ENCODE measurements at places on chromosomes 13 and 19.

DNA sequence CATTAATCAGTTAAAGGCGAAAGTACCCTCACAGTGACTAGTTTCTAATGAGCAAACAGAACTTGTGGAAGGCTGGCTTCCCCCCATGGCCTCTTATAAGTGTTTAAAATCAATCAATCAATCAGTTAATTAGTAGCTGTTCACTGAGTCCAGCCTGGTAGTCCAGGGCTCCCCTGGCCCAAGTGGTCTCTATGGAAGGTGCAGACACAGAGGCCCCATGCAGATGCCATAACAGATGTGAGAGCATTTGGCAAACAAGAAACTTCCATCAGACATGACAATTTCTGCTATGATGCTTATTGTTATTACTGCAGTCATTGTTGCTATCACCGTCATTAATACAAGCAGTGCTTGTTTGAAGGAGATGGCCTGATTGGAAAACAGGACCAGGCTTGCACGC lies 179.0 kb upstream of the TSHZ3 start:
- no peak for DNase-seq

- DNase-seq, result no peak
These were observed 358.9 kb downstream of the ITGBL1 start for GRCh38 chr13:101811284-101811839.

- peak; percentile 100 for DNase-seq
These were observed at the start of the genes CCDC159 and TMEM205 for GRCh38 chr19:11346104-11346940. TSS of gene CCDC159 (plus strand) at chr19:11346519. CDS start at chr19:11346607, 88 bp downstream. TSS of gene TMEM205 (minus strand) at chr19:11346268. CDS start at chr19:11345619, 649 bp downstream.

DNA sequence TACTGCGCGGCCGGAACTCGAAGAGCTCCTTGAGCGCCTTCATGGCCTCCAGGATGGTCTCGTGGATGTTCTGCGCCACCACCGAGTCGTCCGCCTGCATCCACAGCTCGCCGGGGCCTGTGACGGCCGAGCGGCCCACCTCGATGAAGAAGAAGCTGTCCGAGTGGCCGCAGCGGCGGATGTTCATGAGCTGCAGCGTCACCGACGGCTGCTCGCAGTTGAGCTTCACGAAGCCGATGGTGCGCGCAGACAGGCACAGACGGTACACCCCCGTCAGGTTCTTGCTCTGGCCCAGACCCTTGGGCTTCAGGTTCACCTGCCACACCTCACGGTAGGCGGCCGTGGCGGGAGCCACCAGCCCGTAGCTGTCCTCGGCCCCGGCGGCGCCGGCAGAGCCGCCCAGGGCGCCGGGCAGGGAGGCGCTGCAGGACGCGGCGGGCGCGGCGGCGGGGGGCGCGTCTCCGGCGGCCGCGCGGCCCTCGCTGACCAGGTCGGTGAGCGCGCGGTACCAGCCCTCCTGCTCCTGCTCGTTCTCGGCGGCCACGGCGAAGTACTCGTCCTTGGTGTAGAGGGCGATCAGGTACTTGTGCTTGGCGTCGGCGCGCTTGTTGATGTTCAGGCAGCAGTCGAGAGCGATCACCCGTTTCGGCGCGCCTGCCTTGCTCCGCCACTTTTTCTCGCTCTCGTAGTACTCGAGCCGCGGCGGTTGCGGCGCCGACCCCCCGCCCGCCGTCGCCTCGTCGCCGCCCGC lies 1.1 kb downstream of the IRS2 start:
- peak; percentile 45 for DNase-seq

GRCh38 chr13:44451126-44451525 lies 77.5 kb downstream of the SERP2 start:
- DNase-seq, result no peak

GRCh38 chr19:4449022-4449638 lies 8.5 kb downstream of the UBXN6 start:
- DNase-seq, result peak; percentile 19

DNA sequence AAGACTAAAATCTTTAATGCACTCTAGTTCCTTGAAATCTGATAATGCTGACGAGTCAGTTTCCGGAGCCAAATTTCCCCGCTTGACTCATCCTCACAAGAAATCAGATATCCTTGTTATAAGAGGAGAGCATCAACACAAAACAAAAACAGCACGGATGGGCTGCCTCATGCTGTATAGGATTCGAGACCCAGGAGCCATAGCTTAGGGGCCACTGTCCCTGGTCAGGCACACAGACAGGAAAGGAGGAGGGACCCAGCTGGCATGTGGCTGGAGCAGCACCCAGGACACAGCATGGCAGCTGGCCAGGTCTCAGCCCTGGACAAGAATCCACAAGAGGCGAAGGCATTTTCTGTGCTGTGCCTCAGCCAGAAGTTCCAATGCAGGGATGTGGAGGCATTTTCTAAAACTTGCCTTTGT lies 110.2 kb upstream of the SPATA13 start:
- DNase-seq, result no peak

GRCh38 chr19:42153672-42154433 lies 21.6 kb upstream of the POU2F2 start:
- DNase-seq, result no peak

DNA sequence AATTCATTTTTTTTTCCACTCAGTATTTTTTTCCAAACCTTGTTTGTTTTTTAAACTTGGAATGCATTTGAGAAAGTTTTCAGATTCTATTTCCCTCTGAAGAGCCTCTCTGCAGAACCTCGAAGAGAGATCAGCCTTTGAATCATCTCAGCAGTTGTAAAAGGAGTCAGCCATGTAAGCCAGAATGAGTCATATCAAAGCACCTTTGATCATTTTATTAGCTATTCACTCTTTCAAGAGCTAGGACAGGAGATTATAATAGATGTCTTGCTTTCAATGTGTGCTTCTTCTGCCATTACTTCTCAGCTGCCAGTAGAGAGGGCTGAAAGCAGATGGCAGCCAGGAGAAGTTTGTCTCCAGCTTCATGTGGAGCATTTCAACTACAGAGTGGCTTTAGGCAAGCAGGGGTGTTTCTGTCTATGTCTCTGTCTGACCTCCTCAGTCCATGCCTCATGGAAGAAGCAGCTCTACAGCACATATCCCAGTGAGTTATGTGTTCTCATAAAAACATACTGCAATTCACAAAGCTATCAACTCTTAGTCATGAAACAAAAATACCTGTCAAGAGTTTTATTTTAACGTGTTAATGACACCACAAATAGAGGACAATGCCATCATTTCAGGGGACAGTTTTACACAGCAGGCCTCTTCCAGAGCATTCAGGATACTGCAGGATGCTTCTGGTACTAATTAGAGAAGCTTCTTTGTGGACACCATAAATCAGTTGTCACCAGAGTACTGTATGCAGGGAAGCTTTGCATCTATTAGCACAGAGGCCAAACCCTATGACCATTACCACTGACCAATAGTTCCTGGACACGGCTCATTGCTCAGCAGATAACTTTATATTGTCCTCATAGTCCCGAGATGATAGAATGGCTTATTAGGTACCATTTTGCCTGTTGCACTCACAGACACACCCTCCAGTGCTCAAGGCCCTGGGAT lies 94.3 kb downstream of the NHLRC3 start:
- DNase-seq, result no peak

GRCh38 chr19:15622991-15623390 lies 8.0 kb downstream of the CYP4F8 start:
- DNase-seq, result no peak

- no peak for DNase-seq
These were observed 203.5 kb upstream of the HTR2A start for GRCh38 chr13:47100214-47100853.

DNA sequence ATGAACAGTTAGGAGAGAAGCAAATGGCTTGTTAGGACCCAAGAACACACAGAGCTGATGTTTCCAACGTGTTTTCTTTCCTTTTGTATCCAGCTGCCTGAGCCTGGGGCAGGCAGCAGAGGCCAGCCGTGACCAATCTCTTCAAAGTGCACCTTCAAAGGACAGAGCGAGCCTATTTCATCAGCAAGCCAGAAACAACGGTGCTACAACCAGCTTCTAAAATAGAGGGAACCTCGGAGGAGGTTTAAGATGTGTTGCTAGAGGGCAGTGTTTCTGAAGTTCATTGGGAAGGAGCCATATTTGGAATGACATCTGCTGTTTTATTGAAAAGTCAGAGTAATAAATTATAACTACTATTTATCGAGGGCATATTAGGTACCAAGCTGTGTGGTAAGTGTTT lies 56.2 kb upstream of the RFC3 start:
- DNase-seq, result no peak

DNA sequence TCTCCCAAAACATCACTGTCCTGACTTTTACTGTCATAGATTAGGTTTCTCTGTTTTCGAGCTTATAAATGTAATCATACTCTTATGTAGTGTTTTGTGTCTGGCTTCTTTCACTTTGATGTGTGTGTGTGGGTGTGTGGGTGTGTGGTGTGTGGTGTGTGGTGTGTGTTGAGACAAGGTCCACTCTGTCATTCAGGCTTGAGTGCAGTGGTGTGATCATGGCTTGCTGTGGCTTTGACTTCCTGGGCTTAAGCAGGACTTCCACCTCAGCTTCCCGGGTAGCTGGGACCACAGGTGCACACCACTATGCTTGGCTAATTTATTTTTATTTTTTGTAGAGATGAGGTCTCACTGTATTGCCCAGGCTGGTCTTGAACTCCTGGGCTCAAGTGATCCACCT lies 59.6 kb downstream of the PDS5B start:
- DNase-seq, result no peak

DNA sequence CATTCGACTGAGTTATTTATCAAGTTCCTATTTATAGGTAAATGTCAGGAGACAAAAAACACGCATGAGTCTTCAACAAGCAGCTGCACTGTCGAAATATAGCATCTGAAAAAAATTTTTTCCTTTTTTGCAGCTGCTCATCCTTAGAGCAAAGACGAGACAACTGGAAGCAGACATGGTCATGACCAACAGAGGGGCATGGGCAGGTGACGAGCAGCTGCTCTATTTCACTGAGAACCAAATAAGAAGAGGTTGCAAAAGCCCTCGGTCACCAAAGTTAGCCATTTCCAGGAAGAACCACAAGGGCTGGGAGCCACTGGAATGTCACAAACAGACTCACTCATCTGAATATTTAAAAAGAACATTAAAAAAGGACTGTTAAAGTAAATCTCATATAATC lies 22.2 kb downstream of the SOHLH2 start:
- no peak for DNase-seq

- DNase-seq, result no peak
These were observed 6.7 kb downstream of the NANOS3 start for GRCh38 chr19:13883516-13884064.

- no peak for DNase-seq
These were observed 25.6 kb downstream of the LRCH1 start for GRCh38 chr13:46578590-46578975.

DNA sequence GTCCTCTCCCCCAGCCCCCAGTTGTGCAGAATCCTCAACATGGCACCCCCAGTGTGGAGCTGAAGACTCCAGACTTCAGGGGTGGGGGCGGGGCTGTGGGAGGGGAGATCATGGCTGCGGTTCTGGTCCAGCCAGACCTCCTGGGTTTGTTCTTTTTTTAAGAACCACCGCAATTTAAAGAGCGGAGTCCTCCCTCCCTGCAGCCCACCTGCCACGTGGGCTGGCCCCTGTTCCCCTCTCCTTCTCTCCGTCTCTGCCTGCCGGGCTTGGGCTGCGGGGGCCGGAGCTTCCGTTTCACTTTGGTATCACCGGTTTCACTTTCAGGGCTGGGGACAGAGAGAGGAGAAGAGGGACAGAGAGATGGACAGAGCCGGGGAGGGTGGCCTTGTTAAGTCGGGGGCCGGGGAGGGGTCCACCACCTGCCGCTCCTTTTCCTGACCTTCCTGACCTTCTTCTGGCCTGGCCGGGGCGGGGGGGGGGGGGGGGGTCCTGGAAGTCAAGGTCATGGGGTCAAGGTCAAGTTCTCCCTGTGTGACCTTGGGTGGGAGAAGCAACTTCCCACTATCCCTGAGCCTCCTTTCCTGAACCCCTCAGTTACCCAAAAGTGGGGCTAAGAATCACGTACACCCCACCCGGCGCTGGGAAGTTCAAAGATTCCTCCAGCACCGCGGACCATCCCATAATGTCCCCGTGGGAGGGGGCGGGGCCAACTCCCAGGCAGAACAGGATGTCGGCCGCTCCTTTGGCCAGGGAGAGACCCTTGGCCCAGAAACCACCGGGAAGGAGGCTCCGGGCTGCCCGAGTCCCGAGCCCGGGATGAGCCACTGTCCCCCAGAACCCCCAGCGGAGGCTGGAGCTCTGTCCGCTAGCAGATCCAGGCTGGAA lies 11.3 kb upstream of the ZBTB7A start:
- peak; percentile 42 for DNase-seq

GRCh38 chr13:44273991-44274770 lies 99.4 kb upstream of the SERP2 start:
- DNase-seq, result peak; percentile 77

- DNase-seq, result no peak
These were observed 2.1 kb upstream of the ATP4B start for GRCh38 chr13:113660066-113660465.

Data from hematopoietic multipotent progenitor cell treated with erythropoietin and hydrocortisone succinate and interleukin-3 and kit ligand, for 15 days (in vitro differentiated cells).